Activated CD8-positive, alpha-beta memory T cell treated with anti-CD3 and anti-CD28 coated beads, Interleukin-2, amount 10 ng/mL, durations not matched to agents 7 days and 5 days (primary cell): ENCODE measurements at places on chromosomes 7 and 10.

GRCh38 chr7:103297837-103298179, 573 bp downstream of the PMPCB start:
- DNase-seq = no peak

DNA sequence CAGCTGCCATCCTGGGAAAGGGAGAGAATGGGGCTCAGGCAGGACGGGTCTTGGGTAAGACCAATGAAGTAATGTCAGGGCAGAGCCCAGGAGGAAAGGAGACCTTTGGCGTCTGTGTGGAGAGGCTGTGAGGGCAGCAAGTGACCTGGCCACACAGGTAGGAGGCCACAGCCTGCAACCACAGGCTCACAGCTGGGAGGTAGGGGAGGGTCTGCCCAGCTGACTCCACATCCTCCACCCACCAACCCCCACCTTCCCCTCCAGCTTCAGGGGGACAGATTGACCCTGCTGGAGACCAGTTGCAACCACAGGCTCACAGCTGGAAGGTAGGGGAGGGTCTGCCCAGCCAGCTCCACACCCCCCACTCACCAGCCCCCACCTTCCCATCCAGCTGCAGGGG, 262.2 kb upstream of the TCERG1L start:
- DNase-seq = peak; percentile 22

DNA sequence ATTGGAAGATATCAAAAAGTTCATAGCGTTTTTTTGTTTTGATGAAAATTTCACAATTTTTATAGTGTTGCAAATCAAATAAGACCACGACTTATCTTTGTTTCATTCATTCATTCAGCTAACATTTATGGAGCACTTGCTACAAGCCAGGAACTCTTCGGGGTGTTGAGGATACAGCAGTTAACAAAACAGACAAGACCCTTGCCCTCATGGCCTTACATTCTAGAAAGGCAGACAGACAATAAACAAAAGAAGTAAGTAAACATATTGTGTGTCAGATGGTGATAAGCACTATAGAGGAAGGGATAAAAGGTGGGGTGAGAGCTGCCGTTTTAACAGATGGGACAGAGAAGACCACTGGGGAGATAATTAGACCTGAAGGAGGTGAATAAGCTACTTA, 41.6 kb upstream of the GSAP start:
- DNase-seq = no peak

- peak; percentile 67 for DNase-seq
These were observed 8.7 kb upstream of the GLRX3 start for GRCh38 chr10:130127364-130128061.
